ENCODE measurements at places on chromosomes 6 and 20.

- DNase-seq, result no peak
Measured at GRCh38 chr6:49070411-49070810, 392.6 kb downstream of the MMUT start.

GRCh38 chr6:159720708-159721107, 6.6 kb upstream of the WTAP start:
- DNase-seq, result no peak

- no peak for DNase-seq
Measured at GRCh38 chr6:153172815-153173214, 41.7 kb upstream of the RGS17 start.

DNA sequence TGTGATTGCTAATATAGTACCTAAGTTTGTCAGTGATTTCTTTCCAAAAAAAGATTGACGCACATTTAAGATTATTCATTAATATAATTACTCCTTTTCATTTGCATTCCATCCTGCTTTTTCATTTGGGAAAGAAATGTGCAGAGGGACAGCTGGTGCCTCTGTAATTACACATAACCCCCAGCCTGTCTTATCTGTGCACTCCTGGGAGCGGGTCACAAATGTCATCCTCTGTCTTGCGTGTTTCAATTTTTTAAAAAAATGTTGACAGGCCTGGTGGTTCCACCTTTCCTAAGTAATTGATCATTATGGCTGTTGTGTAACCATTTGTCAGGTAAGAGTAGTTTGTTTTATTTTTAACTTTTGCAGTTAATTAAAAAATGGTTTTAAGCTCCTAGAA, 92.7 kb downstream of the SLX4IP start:
- no peak for DNase-seq

- DNase-seq, result no peak
Measured at GRCh38 chr20:47654370-47654769, 130.9 kb downstream of the SULF2 start.

GRCh38 chr20:45538209-45538799, 978 bp downstream of the WFDC6 start:
- DNase-seq, result no peak

GRCh38 chr20:63946986-63947637, 9.1 kb downstream of the UCKL1 start:
- DNase-seq, result no peak
